Dermis blood vessel endothelial cell (primary cell): ENCODE measurements at places on chromosomes 6 and 20.

GRCh38 chr6:53616450-53617357 lies 48.9 kb downstream of the KLHL31 start:
- DNase-seq = no peak

- peak; percentile 90 for DNase-seq
Measured at GRCh38 chr6:3194535-3195419, 32.7 kb downstream of the TUBB2B start.

DNA sequence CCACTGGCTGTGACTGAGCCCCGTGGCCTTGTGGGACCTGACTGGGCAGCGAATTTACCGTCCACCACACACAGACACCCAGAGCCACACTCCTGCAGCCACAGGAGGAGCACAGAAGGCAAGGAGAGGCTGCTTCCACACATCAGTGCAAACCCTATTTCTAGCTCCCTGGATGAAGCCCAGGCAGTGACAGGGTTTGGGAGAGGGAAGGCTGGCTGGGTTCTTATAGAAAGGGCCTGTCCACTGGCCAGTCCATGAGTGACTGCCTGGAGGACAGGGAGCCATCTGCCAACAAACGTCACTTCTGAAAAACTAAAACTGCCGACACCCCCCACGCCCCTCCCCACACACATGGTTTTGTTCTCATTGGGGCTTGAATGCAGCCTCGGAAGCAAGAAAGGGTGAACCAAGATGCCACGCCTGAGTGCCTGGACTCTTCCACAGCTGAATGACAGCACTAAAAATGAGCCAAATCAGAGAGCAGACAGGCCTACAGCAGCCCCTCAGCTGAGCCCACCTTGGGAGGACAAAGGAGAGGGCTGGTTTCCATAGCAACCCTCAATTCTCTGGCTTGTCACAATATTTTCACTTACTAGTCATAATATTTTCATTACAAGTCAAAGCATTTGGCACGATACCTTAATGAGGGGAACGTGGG lies 38.4 kb downstream of the RRBP1 start:
- no peak for DNase-seq

DNA sequence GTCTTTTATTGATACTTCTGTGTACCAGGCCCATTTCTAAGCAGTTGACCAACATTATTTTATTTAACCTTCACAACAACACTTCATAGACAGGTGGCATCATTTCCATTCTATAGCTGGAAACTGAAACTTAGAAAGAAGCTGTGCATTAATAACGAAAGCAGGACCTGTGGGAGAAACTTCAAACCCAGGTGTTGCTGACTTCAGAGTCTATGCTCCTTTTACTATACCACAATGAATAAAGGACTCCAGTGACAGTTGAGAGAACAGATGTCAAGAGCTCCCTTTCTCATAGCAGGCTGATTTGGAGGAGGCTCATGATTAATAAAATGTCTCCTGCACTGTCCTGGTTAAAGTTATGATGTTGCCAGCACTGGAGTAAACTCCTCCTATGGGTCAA lies 56.6 kb upstream of the POU3F2 start:
- no peak for DNase-seq

DNA sequence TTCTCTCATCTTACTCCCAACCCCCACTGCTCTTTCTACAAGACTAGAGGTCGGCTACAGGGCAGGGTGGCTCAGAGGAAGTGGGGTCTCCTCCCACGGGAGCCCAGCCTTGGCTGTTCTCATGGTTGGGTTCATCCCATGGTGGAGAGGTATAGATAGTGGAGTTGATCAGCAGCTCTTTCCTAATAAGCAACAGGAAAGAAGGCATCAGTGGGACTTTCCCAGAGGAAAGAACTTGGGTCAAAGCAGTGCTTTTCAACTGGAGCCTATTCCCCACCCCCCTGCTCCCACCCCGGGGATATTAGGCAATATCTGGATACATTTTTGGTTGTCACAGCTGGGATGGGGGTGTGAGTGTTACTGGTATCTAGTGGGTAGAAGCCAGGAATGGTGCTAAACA lies 200.9 kb downstream of the NFATC2 start:
- no peak for DNase-seq
